GF-D8 (cell line): ENCODE measurements at places on chromosomes 2 and 18.

DNA sequence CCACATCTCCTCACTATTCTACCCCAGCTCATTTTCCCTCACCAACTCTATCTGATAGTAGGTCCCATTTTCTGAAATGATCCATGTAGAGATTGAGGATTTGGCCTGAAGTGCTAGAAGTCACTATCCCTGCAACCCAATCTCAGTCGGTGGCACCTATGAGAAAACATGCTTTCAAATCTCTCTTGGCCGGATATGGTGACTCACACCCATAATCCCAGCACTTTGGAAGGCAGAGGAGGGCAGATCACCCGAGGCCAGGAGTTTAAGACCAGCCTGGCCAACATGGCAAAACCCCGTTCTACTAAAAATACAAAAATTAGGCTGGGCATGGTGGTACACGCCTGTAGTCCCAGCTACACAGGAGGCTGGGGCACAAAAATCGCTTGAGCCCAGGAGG lies 19.1 kb upstream of the MARCHF4 start:
- no peak for DNase-seq

GRCh38 chr2:205675861-205676516 lies 6.3 kb upstream of the NRP2 start:
- DNase-seq, result no peak

GRCh38 chr2:3265471-3265870 lies 112.1 kb downstream of the EIPR1 start:
- DNase-seq, result no peak

GRCh38 chr2:231012463-231012862 lies 16.5 kb downstream of the SPATA3 start:
- DNase-seq, result no peak

- peak; percentile 27 for DNase-seq
Measured at GRCh38 chr2:188512456-188512855, 220.8 kb downstream of the GULP1 start.

GRCh38 chr2:111118981-111119821 lies 1.5 kb upstream of the BCL2L11 start:
- no peak for DNase-seq

- DNase-seq, result no peak
Measured at GRCh38 chr18:22846088-22846683, 86.9 kb upstream of the RBBP8 start.

DNA sequence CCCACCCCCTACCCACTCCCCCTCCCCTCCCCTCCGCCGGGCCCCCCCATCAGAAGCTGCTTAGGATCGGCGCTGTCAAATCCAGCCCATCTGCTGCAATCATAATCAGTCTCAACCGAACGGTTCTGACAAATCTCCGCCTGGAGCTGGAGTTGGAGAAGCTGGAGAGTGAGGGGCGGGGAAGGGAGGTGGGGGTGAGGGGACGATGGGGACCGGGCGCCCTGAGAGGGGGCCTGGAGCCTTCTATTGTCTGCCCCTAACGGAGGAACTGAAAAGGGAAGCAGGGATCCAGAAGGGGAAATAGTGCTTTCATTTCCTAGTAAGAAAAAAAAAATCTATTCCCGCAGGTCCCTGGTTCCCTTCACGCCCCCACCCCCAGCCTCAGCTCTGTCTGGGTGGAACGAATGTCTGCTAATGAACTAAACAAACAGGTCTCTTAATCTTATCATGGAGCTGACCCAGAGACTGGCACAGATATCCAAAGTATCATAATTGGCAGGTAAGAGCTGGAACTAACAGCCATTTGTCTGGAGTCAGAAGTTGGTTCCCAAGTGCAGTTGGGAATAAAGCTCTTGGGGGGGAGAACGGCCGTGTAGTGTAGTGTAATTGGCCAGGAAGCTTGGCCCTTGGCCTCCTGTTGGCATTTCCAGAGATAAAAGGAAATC lies 301.2 kb downstream of the NCKAP5 start:
- DNase-seq, result no peak

GRCh38 chr2:26269571-26270158 lies 24.9 kb downstream of the HADHB start:
- DNase-seq, result no peak

DNA sequence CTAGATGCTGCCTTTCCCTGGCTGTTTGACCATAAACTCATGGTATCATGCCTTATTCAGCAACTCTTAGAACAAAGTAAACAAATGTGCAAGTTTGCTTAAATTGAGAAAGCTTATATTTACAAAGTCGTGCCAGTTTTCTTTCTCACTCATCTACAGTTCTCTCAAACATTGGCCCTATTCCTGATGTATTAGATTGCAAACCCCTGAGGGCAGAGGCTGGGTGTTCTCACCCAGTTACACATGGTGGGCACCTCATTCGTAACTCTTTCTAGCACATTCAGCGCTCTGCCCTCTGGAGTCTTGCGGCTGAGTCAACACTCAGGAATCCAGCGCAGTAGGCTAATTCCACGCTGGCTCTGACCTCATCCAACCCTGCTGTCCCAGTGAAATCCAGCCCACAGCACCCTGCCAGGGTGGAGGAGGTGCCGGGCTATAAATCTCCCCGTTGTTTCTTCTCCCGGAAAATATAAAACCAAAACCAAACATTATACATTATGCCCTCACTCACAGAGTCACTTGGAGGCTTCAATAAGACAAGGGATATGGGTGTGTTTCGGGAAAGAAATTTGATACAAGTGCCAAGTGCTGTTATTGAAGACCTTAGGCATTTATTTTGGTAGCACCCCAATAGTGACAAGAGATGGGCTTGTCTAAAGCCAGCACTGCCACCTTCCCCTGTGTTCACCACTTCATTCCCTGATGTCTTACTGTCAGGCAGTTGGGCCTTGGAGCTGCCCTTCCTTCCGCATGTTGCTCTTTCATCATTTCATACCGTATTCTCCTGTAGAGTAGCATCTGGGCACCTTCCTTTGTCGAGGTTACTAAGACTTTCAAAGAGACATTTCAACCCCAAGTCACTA lies 287.4 kb downstream of the PRKCE start:
- DNase-seq, result no peak

DNA sequence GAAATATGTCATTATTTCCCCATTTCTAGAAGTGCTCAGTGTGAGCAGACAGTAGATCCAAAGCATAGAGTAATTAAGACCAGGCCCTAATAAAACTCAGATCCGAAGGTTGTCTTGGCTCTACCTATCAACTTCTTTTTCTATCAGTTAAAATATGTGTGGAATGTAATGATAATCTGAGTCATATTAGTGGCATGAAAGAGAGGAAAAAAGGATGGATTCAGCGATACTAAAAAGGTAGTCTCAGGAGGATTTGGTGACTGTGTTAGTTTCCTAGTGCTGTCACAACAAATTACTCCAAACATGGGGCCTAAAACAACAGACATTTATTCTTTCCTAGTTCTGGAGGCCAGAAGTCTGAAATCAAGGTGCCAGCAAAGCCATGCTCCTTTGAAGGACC lies 103.7 kb upstream of the NABP1 start:
- DNase-seq, result no peak

- DNase-seq, result no peak
Measured at GRCh38 chr2:197934934-197935289, 130.5 kb downstream of the PLCL1 start.

GRCh38 chr2:73651591-73652230 lies 9.5 kb upstream of the NAT8 start:
- no peak for DNase-seq

GRCh38 chr2:191748528-191749180 lies 70.7 kb downstream of the NABP1 start:
- no peak for DNase-seq

- peak; percentile 63 for DNase-seq
Measured at GRCh38 chr2:170928036-170928823, 823 bp upstream of the GORASP2 start.
